ENCODE measurements at places on chromosomes 3 and 15.

GRCh38 chr3:94336046-94336753 lies 273.3 kb downstream of the NSUN3 start:
- no peak for DNase-seq

- no peak for DNase-seq
These were observed 96.8 kb downstream of the SLMAP start for GRCh38 chr3:57852896-57853295.

DNA sequence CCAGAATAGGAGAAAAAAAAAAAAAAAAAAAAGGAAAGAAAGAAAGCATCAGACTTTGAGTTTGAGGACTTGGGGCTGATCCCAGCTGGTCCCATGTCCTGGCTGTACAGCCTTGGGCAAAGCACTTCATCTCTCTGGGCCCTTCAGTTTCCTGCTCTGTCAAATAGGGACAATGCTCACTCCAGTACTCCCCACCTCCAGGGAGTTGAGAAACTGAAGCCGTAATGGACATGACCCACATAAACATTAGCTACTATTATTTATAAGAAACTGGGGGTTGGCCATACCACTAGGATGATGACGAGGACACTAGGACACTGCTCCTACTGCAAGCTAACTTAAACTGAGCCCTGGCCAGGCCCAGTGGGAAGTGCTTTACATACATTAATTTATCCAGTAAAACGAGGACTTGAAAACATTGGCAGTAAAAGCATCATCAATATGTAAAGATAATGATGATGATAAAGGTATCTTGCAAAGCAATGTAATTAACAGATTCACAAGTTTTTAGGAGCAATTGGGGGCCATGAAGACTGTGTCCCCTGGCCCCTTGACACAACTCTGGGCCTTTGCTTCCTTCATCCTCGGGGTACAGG lies 22.9 kb upstream of the SMAD6 start:
- DNase-seq, result no peak

GRCh38 chr15:26702381-26702780 lies 70.5 kb downstream of the GABRB3 start:
- no peak for DNase-seq

DNA sequence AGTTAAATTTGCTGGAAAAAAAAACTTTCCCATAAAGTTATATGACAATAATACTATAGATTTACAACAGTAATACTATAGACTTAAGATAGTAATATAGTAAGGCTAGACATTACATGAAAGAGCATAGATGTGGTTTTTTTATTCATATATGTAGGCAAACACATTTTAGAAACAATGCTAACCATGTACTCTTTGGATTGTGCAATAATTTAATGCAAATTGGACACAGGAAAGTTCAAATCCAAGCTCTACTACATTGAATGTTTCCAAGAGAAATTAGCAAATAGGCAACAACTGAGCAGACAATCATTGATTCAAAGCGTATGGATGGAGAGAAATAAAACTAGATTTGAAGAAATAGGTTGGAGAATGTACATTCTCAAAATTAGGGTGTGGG lies 469.2 kb downstream of the CNTN3 start:
- no peak for DNase-seq

GRCh38 chr3:197001106-197001971 lies 28.3 kb downstream of the MELTF start:
- no peak for DNase-seq

GRCh38 chr3:137249311-137249940 lies 291.6 kb downstream of the IL20RB start:
- DNase-seq, result no peak

DNA sequence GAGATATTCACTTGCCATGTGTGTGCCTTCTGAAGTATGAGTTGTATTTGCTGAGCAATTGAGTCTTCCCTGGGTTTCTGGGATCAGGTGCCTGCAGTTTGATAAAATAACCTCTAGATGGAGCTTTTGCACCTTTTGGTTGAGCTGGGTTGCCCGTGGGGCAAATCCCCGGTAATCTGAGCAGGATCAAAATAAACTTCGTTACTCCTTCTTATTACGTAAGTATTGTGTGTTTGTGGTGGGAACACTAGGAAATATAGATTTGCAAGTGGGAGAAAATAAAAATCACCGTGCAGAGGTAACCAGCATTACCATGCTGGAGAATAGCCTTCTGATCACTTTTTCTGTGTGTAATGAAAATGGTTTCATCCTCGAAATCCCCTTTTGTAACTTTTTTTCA lies 277.4 kb upstream of the NR2E3 start:
- no peak for DNase-seq

GRCh38 chr3:5188419-5189221 lies 1.1 kb downstream of the EDEM1 start:
- DNase-seq, result peak; percentile 35

- DNase-seq, result peak; percentile 64
These were observed 20.6 kb upstream of the EPHB3 start for GRCh38 chr3:184540777-184541681.

- no peak for DNase-seq
These were observed 27.3 kb upstream of the TMCO5A start for GRCh38 chr15:37907136-37907535.

DNA sequence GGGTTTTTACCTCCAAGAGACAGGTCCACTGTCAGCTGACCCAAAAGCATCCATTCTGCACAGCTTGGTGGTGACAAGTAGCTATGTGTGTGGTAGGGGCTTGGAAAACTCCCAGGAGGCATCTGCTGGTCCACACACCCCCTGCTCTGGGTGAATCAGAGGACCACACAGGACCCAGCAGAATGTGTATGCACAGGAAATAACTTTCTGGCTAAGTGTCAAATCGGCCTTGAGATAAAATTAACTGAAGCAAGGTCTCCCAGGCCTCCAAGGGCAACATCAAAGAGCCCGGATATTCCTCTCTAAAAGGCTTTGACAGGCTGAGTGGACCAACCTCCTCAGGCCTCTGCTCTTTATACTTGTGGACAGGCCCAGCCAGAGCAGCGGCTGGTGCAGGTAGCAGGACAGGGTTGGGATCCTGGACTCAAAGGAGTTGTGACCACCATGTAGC lies 66.5 kb downstream of the CTNNB1 start:
- no peak for DNase-seq

DNA sequence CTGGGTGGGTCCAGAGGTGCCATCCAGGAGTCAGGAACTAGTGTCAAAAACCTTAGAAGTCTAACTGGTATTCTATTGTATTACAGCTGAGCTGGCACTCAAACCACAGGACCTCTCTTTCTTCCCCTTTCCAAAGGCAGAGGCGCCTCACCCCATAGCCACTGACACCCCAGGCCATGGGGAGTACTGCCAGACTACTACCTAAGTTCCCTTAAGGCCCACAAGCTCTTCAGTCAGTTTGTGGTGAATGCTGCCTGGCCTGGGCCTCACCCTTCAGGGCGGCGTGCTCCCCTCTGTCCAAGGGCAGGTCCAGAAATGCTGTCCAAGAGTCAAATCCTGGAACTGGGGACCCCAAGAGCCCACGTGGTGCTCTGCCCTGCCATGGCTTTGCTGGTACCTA lies 43.0 kb upstream of the FGF7 start:
- no peak for DNase-seq

DNA sequence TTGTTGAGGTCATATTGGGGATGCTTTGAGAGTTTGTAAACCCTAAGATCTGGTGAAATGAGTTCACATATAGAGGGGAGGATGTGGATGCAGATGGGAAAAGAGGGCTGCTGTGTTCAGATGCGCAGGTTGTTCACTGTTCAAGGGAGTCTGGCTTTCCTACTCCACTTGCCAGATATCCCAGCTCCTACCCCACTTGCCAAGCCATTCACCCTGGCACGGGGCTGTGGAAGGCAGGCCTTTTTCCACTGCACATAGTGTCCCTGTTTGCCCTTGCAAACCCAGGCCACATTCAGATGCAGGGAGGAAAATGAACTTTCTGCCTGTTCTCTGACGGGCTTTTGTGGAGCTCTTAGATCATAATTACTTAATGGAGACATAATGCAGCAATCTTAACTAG lies 29.0 kb downstream of the CRABP1 start:
- DNase-seq, result no peak

DNA sequence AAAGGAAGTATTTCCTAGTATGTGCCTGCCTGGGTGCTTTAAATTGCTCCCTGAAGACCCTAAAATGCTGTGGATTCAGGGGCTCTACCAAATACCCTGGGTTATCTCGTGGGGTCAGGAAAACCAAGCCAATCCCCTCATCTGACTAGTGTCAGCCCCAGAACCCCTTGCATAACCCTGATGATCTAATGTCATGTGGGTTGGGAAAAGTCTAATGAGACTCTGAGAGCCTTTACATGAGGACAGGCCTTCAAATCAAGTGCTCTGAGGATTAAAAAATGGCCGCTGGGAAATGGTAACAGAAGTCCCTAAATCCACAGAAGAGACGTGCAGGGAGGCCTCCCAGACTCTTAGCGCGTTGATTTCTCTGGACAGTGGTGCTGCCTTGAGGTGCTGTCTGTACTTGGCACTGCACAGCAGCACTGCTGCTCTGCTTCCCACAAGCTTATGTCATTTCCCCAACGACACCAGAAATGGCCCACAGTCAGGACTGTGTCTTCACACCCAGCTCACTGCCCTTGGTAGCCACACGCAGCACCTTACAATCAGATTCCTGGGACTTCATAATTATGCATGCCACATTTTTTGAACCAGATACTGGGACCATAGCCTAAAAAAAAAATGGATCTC lies 16.6 kb downstream of the EIF4E3 start:
- DNase-seq, result no peak

DNA sequence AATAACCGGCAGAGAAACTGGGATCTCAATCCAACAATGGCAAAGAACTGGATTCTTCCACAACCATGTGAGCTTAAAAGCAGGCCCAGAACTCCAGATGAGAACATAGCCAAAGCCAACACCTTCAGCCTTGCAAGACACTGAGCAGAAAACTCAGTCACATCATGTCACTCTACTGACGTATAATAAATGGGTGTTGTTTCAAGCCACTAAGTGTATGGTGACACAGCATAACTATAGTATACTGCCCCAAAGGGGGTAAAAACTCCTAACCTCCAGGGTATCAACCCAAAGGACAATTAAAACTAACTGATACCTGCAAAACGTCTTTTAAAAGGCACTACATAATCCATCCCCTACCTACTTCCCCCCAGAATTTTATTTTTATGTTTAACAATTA lies 69.5 kb downstream of the TRANK1 start:
- no peak for DNase-seq

DNA sequence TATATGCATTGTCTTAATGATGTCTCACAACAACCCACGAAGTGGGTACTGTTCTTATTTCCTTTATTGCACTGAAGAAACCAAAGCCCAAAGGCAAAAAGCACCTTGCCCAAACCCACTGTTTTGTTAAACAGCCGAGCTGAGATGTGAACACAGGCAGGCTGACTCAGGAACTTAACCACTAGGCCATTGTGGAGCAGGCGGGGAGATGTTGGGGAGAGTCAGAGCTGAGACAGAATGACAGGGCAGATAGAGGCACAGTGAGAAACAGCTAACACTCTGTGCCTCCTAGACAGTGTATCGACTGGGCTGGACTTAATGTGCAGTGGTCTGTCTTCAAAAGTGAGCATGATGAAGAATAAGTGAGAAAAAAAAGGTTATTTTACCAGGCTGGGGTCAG lies 56.5 kb downstream of the RPLP1 start:
- no peak for DNase-seq

DNA sequence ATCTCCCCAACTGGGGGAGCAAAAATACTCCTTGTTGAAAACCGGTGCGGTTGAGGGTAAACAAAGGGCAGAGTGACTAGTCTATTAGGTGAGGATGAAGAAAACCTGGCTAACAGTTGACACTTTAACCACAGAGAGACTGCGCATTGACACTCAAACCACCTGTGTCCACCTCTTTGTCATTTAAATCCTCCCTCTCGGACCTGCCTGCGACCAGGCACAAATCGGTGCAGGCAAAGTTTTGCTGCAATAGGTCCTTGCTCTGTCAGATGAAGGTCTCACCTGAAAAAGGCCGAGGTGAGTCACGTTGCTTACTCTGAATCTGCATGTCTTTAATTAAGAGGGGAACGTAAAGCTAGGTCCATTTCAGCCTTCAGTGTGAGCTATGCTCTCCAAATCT lies 494.1 kb upstream of the DPPA4 start:
- no peak for DNase-seq

DNA sequence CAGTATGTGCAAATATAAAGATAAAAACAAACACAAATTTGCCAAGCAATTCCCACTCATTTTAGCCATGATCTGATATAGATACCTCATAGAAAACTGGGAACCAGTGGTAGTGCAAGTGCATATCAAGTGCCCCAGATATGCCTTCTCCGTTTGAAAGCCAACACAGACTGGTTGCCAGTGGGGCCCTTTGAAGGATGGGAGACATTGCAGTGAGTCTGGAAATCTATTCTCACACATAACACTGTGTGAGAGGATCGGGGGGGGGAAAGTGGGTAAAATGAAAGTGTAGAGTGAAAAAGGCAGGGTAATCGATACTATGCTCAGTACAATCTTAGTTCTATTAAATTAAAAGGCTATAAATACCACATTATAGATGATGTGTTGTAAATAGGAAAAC lies 83.0 kb downstream of the CBLB start:
- DNase-seq, result no peak

- no peak for DNase-seq
These were observed 11.2 kb upstream of the HOMER2 start for GRCh38 chr15:82963471-82964341.

DNA sequence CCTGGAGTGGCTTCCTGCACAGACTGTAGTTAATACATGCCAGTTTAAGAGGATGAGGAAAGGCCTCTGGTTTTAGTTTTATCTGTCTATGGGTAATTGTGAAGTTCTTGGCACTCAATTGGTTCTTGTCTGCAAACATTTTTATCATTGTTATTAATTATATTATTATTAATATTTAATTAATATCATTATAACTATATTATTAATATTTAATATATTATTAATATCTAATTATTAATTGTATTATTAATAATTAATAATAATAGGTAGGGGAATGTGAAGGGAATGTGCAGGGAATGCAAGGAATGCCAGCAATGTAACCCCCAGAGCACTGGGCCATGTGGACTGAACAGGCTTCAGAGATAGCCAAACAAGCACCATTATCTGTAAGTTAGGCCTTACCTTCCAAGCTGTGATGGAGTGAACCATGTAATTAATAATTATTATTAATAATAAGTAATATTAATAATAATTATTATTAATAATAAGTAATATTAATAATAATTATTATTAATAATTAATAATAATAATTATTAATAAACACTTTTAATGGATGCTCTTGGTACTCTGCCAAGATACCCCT lies 79.8 kb upstream of the NMNAT3 start:
- no peak for DNase-seq

DNA sequence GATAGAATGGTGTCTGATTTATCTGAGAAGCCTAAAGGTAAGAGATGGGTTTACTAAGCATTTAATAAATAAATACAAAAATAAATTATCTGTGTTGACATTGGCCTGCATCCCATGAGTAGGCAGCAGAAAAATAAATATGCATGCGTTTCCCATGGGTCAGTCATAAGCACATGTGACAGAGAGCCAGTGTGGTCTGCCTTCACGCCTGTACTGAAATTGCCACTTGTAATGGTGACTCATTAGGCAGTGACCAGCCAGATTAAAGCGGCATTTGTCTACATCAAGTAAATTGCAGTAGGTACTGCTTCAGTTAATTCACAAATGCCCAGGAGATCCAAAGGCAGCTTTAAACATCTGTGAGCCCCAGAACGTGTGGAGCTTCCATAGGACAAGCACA lies 399.6 kb downstream of the NAALADL2 start:
- no peak for DNase-seq

GRCh38 chr15:76056931-76057330 lies 2.9 kb upstream of the TMEM266 start:
- no peak for DNase-seq
